ENCODE measurements at places on chromosomes 6 and 20.

GRCh38 chr6:121302882-121303281, 31.4 kb downstream of the TBC1D32 start:
- no peak for DNase-seq

- no peak for DNase-seq
These were observed 666 bp downstream of the TPD52L1 start for GRCh38 chr6:125154118-125154760.

- DNase-seq, result no peak
These were observed 60.4 kb downstream of the SOBP start for GRCh38 chr6:107550241-107550840.

DNA sequence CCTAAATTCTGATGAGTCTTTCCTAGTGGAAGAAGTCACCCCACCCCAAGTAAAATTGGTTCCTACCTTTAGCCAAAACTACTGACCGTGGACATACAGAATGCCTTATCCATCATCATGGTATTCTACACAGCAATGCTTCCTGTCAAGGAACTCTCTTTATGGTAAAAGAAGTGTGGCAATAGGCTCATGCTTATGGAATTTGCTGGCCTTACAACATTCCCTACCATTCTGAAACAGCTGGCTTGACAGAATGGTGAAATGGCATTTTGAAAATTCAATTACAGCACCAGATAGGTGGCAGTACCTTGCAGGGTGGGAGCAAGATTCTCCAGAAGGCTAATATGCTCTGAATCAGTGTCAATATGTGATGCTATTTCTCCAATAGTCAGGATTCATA, 41.8 kb upstream of the BACH2 start:
- DNase-seq, result no peak

- no peak for DNase-seq
These were observed 170.7 kb upstream of the PREP start for GRCh38 chr6:105573556-105573955.

DNA sequence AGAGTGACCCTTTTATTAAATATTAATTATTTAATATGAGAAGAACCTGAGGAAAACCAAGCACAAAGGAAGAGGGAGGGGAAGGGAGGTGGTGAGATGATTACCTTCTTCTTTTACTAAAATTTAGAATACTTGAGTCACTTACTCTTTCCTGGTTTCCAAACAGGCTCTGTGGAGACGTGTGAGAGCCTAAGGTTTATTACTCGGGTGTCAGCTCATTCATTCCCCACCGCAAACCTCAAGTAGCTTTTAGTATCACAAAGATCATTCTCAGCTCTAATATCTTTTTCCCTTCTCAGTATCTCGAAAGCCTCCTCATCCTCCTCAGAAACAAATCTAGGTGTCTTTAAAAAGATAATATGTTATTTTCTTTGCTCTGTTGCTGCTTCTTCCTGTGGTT, 497.2 kb upstream of the JARID2 start:
- no peak for DNase-seq

DNA sequence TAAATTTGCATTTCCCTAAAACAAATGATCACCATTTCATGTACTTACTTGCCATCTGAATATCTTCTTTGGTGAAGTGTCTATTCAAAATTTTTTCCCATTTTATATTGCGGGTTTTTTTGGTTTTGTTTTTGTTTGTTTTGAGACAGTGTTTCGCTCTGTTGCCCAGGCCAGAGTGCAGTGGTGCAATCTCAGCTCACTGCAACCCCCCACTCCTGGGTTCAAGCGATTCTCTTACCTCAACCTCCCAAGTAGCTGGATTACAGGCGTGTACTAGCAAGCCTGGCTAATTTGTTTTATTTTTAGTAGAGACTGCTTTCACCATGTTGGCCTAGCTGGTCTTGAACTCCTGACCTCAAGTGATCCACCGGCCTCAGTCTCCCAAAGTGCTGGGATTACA, 9.1 kb upstream of the REPS1 start:
- no peak for DNase-seq

- DNase-seq, result no peak
These were observed 73.4 kb downstream of the PRDM1 start for GRCh38 chr6:106159531-106159940.

DNA sequence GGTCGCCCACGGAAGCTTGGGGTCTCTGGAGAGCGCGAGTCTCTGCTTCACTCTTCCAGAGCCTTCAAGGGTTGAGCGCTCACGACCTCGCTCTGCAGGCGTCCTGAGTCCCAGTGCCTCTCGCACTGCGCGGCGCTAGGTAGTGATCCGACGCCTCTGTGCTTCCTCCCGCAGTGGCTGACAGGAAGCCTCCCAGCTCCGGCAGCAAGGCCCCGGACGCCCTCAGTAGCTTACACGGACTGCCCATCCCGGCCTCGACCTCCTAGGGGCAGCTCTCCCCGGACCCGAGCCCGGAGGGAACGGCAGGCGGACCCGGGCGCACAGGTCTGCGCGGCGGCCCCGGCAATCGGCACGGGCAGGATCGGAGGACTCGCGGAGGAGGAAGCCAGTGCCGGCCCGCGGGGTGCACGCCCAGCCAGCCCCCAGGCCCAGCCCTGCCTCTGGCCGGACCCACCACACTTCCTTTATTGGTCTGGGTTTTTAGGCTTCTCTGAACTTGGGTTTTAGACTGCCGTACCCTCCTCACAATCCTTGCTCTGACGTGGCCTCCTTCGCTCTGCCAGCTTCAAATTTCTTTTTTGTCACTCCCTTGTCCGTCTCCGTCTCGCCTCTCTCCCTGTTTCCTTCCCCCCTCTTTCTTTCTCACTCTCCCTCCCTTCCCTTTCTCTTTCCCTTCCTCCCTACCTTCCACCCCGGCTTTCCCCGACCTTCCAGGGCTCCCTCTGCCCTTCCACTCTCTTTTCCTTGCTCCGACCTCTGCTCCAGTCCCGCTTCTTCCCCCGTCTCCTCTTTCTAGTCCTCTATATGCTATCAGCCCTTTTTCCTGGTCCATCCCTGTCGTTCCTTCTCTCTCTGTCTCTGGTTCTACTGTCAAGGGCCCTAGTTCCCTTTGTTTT, 9.1 kb downstream of the PAX1 start:
- DNase-seq, result no peak

DNA sequence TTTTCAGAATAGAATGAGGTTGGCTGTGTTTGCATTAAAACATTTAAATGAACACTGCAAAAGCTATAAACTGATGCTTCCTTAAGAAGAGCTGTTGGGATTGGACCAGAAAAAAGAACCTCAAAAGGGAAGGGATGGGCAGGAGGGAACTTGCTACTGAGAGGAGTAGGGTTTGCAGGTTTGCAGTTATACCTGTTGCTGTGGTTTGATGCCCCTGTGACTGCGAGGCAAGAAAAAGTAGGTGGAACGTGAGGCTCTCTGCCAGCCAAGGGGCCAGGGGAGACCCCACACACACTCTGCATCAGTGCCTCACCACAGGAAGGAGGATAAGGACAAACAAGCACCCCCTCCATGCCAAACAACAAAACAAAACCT, 197.2 kb downstream of the BCAS1 start:
- DNase-seq, result no peak

DNA sequence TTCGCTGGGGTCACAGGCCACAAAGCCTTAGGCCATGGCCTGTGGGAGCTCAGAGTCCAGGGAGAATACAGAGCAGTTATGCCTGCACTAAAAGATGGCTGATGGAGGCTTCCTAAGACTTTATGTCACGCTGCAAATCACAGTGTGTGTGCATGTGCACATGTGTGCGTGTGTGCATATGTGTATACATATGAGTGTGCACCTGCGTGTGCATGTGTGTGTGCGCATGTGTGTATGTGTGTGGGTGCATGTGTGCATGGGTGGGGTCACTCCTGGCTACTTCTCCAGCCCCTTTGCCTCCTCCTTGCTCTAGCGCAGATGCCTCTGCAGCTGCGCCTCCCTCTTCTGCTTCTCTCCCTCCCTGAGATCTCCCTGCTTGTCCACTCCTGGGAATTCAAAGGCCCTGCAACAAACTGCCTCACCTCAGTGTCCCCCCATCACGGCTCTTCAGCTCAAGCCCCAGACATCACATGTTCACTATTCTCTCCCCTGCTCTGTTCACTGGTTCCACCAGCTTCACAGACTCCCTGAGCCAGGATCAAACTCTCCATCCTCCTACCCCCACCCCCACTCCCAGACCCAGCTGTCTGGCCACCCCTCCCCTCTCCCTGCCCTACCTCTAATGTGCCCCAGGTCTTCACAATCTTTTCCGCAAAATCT, 84.4 kb upstream of the NNAT start:
- no peak for DNase-seq

DNA sequence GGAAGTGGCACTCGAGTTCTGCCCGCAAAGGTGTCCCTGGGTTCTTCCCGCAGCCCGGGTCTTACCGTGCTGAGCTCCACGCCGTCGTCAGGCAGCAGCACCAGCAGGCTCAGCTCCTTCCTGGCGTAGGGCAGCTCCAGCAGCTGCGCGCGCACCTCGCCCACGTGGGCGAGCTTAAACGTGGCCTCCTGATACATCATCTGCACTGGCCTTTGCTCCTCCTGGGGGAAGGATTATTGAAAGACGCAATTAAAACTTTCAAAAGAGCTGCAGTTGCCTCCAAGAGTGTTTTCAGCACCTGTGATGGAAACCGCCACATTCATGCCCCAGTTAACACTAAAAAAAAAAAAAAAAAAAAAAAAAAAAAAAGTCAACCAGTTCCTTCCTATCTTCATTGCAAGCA, 11.3 kb downstream of the SERPINB9 start:
- DNase-seq, result peak; percentile 55

GRCh38 chr6:121344539-121344938, 10.3 kb upstream of the TBC1D32 start:
- DNase-seq, result no peak

DNA sequence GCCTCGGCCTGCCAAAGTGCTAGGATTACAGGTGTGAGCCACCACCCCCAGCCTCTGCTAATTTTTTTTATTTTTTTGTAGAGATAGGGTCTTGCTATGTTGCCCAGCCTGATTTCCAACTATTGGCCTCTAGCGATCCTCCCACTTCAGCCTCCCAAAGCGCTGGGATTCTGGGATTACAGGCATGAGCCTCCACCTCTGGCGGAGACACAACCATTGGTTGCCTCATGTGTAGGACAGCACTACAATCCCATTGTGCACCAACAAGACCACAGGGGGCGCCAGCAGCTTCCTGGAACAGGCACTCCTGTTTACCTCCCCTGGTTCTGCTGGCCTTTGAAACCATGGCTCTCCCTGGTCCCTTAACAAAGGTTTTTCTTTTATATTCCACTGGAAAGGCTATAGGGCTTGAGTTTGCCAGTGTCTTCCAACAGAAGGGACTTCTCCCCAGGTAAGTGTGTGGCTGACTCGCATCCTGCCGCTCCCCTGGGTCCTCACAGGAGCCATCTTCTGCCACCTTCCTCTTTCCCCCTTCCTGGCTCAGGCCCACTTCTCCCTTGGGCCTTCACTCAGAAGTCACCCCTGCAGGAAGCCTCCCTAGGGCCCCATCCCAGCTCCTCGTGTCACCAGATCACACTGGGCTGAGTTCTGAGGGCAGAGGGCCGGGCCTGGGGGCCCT, 39.2 kb upstream of the TLDC2 start:
- DNase-seq, result peak; percentile 72

GRCh38 chr6:123575188-123575587, 61.6 kb downstream of the TRDN start:
- no peak for DNase-seq

DNA sequence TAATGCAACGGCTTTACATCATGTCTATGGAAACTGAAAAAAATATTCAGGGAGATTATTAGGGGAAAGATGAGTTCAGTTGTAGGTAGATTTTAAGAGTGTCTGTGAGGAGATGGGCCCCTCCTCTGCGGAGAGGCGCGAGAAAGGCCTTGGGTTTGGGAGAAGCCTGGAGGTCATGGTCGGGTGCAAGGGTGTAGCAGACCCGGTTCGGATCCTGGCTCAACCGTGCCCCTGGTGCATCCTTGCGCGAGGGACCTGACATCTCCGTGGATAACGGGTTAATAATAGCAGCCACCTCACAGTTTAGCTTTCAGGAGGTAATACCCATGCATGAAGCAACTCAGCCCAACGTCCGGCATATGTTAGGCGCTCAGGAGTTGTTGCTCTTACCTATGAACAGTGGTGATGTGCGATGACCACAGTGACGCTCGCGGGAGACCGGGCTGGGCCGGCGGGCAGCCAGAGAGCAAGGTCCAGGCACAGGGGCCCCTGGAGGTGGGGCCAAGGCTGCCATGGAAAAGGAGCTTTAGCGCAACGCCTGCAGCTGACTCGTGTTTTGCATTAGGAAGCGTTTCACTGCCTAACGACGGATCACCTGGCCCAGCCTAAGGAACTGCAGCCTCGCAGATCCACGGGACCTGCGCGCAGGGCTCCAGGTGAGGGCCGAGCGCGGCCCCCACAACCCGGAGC, 146.4 kb upstream of the ARID1B start:
- DNase-seq, result no peak

DNA sequence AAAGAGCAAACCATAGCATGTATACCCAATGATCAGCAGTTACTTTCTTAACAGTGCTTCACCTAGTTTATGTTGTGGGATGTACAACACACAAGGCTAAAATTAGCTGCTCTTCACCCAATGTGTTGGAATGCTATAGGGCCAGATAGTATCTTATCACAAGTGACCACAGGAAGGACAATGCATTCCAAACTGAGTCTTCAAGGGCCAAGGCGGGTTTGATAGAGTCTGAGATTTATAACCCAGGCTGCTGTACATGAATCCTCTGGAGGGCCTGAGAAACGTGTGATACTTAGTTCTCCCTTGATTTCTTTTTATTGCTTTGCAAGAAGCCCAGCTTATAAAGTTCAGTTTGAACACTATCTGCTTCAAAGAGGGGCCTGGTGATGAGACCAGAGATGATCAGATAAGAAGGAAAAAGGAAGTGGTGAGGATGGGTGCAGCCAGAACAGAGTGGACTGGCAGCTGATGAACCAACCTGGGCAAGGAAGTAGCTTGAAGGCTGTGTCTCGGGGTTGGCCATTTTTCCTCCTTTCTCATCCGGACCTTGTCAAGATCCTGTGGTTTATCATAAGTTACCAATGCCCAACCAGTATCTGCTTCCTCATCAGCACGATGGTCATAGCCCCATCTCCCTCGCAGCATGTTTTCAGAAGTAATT, 62.2 kb upstream of the BMP2 start:
- no peak for DNase-seq

- no peak for DNase-seq
These were observed 13.4 kb upstream of the CPNE5 start for GRCh38 chr6:36852481-36853147.

DNA sequence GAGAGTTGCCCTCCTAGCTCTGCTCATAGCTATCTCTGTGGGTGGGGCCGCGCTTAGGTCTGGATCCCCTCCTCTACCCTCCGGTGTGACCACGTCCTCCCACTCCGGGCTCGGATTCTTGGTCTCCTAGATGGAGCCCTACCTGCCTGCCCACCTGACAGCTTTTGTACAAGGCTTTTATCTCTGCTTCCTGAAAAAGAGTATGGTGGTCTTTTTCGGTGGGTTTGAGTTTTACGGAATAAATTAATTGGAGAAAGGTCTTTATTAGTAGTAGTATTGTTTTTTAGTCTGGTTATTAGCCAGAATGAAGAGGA, 773 bp downstream of the SMAP1 start:
- DNase-seq, result no peak

- no peak for DNase-seq
These were observed 51.9 kb downstream of the NFATC2 start for GRCh38 chr20:51490635-51491034.

- peak; percentile 25 for DNase-seq
These were observed 92.1 kb upstream of the NEDD9 start for GRCh38 chr6:11324453-11325015.
